ENCODE measurements at places on chromosomes 5 and 9.

- no peak for DNase-seq
These were observed 124.8 kb downstream of the STK32A start for GRCh38 chr5:147359581-147359980.

- DNase-seq: no peak
These were observed 7.7 kb downstream of the LPCAT1 start for GRCh38 chr5:1515921-1516571.

GRCh38 chr5:18314192-18314778 lies 680.0 kb downstream of the TAF11L14 start:
- peak; percentile 9 for DNase-seq

GRCh38 chr5:131530706-131531331 lies 104.2 kb downstream of the RAPGEF6 start:
- no peak for DNase-seq

DNA sequence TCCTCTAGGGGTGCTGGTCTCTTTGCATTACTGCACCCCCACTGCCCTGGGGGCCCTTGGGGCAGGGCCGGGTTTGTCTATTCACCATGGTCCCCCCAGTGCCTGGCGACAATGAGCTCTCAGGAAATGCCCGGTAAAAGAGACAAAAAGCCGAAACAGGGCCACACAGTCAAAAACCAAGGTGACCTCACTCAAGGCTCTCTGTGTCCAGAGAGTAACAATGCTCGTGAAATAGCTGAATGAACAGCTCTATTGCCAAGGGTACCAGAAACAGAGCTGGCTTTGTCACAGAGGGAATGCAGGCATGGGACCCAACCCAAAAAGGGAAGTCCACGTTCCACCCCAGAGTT lies 16.0 kb downstream of the SH3PXD2B start:
- DNase-seq: no peak

DNA sequence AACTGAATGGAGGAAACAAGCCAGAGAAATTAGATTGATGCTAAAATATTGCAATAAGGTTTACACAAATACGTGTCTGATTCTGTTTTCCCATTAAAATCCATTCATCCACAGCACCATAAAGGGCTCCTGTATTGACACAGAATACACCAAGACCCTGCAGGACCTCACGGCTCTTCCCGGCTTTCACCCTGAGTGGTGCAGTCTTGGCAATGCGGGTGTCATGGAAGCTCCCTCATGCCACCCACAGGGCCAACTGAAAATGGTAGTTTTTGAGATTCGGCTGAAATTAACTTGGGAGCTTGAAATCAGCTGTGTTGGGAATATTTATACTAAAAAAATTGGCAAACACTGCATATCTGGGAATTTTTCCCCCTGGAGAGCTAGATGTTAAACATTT lies 17.3 kb upstream of the EXOC3 start:
- DNase-seq: no peak

DNA sequence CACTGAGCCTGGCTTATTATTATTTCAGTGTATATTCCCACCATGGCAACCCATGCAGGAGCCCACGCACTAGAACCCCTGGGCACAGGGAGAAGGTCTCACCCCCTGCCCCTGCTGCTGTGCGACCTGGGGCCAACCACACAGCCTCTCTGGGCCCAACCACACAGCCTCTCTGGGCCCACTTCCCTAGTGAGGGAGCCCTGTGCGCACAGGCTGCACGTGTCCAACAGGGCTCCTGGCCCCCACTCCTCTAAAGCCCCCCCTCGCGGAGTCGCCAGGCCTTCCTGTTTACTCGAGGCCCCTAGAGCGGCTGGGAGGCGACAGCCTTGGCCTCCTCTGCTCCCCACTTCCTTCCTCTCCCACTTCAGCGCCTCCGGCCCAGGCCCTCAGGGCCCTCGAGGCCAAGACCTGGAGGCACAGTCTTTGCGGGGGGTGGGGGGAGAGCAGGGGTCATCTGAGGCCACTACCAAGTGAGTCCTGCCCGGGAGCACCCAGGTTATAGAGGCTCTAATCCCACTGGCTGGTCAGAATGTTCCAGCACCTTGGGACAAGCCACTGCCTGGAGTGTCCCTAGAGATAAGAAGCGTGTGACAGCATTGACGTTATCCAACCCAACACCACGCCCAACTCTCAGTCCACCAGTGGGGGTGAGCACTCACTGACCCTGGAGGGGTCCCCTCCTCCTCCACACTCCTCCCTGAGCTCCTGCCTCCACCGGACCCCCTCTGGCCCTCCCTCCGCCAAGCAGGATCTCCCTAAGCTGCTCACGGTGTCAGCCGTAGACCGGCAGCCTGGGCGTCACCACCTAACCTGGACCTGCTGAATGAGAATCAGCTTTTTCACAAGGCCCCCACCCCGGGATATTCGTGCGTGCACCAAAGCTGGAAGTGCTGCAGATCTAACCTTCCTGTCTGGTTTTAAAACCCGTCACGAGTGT lies 7.9 kb upstream of the ENG start:
- no peak for DNase-seq

GRCh38 chr9:136424750-136425362 lies 14.4 kb downstream of the PMPCA start:
- DNase-seq: no peak

GRCh38 chr5:1018596-1018995 lies 10.0 kb downstream of the NKD2 start:
- no peak for DNase-seq

DNA sequence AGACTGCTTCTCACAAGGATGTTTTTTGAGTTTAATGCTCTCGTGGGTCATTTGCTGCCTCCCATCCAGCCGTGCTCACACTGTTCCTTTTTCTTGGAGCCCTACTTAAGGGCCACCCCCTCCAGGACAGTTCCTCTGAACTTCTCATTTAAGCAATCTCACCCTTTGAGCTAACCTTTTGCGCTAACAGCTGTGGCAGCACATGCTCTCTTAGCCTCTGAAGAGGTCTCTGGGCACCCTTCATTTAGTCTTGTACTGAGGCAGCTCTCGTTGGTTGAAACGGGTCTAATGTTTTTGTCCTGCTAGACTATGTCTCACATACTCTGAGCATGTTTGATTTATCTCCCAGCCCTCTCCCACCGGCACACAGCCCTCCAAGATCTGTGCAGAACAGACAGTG lies 11.8 kb downstream of the ALDH1B1 start:
- no peak for DNase-seq
